HCT116 (cell line): ENCODE measurements at places on chromosomes 16 and 17.

DNA sequence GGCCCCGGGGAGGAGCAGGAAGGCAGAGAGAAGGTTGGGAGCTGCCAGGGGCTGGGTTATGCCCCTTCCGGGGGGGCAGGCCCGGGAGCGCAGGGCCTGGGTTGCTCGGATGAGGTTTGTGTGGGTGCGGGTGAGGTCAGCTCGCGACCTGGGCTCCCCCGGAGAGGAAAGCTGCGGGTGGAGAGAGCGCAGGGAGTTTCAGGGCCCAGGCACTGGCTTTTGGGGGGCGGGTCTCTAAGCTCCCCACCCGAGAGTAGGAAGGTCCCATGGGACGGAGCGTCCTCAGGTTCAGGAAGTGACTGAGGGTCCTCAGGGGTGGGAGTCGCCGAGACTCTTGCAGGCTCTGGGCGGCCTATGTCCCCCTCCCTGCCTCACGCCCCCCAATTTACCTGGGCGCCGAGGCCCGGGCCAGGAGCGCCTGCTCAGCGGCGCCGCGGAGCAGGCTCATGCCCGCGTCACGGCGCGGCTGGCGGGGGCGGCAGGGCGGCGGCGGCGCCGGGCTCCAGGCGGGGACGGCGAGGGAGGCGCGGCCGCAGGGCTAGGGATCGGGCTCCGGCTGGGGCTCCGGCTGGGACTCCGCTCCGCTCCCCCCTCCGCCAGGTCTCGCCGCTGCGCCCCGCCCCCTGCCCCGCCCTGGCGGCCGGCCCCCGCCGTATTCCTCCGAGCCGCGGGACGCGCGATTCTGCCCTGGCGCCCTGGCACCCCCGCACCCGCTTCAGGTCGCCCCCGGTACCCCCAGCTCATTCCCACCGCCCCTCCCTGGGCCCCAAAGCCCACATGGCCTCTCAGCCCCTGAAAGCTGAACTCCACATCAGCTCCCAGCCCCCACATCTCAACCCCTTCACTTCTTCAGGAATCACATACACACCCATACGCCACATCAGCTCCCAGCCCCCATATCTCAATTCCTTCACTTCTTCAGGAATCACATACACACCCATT is at the start of gene DOK4:
DOK4 (minus strand) TSS at position 578 of the 942 bp plus-strand sequence. CDS start 6,986 bp downstream, outside the sequence.
- no peak for DNase-seq
- peak within 1 kb of the TSS; percentile 77 for H3K4me3 ChIP-seq
- H3K27ac ChIP-seq: peak within 1 kb of the TSS; percentile 71; the same call in 1 of the 2 replicates
- no peaks in the 10 kb centered on the region for H3K27me3 ChIP-seq

GRCh38 chr16:74083541-74083940 is 213.1 kb upstream of the PSMD7 start:
- DNase-seq: no peak
- no peak overlapping the region for H3K4me3 ChIP-seq
- peaks cover 30% of the 10 kb centered on the region for H3K27me3 ChIP-seq
- H3K27ac ChIP-seq: no peak overlapping the region
- no peaks in the 10 kb centered on the region for H3K4me1 ChIP-seq
- H3K36me3 ChIP-seq: no peaks in the 10 kb centered on the region

GRCh38 chr17:76000016-76000754 is 470 bp upstream of the CDK3 start:
- DNase-seq: peak; percentile 33
- no peak overlapping the region for H3K4me3 ChIP-seq
- no peaks in the 10 kb centered on the region for H3K27me3 ChIP-seq
- no peaks in the 10 kb centered on the region for H3K36me3 ChIP-seq
- peaks cover 12% of the 10 kb centered on the region for H3K4me1 ChIP-seq

GRCh38 chr16:2500430-2500917 is 13.3 kb upstream of the ATP6V0C start:
- H3K27ac ChIP-seq: no peak overlapping the region
- H3K27me3 ChIP-seq: no peaks in the 10 kb centered on the region
- no peaks in the 10 kb centered on the region for H3K36me3 ChIP-seq
- H3K4me3 ChIP-seq: no peak overlapping the region
- H3K4me1 ChIP-seq: peaks cover 3% of the 10 kb centered on the region; the same call in 1 of the 2 replicates
- no peak for DNase-seq

GRCh38 chr17:56912105-56912999 is 1.5 kb downstream of the TRIM25 start:
- peaks cover 8% of the 10 kb centered on the region for H3K36me3 ChIP-seq
- H3K27ac ChIP-seq: peak overlapping the region; percentile 63; the same call in 1 of the 2 replicates
- no peaks in the 10 kb centered on the region for H3K27me3 ChIP-seq
- peak overlapping the region; percentile 85 for H3K4me3 ChIP-seq
- peaks cover 27% of the 10 kb centered on the region for H3K4me1 ChIP-seq
- DNase-seq: no peak

DNA sequence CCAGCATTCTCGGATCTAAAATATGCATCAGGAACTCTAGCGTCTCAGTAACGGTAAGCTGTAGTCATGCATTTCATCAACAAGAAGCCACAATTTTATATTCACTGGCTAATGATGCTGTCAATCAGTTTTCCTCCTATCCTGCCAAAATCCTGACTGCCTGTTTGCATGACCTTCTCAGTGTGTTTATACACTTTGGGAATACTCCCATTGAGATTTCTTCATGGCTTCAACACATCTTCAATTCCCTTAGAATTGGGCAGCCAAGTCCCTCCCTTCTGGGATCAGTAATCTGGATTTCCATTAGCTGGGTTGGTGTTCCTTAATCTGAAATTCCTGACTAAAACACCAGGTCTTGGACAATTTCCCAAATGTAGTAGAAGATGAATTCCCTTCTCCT is 348.9 kb upstream of the DYNLRB2 start:
- no peaks in the 10 kb centered on the region for H3K27me3 ChIP-seq
- no peaks in the 10 kb centered on the region for H3K36me3 ChIP-seq
- no peak overlapping the region for H3K27ac ChIP-seq
- H3K4me3 ChIP-seq: no peak overlapping the region
- no peak for DNase-seq
